ENCODE measurements at places on chromosomes 11 and 22.

DNA sequence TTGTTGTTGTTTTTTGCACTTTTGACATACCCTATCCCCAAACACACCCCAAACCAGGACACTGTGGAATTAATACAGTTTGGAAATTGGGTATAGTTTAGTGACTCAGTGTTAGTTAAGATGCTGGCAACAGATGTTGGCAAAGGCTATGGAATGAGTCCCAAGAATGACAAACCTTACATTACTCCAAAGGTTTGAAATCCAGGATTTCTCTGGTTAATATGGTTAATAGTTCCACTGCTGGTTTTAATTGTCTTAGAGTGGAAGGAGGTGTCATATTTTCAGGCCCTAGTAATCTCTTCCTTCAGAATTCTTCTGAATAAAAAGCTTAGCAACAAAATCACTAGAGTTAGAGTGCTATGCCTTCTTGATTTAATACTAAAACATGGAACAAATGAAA lies 775 bp downstream of the LPXN start:
- DNase-seq, result no peak

DNA sequence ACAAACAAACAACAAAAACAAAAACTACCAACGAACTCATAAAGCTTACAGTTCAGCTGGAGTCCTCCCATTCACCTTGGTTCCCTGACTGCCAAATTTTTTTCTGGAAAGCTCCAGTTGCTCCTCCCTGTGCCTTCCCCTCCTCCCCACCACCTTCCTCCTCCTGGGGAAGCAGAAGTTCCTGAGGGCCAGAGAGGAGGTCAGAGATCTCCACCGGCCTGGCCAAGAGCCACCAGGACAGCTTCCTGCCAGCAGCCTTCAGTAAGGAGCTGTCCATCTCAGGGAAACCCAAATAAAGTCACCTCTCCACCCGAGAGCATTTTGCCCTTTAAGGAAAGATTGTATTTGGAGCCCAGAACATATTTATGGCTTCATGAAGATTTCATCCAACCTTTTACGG lies 20.0 kb downstream of the APLNR start:
- DNase-seq, result no peak

DNA sequence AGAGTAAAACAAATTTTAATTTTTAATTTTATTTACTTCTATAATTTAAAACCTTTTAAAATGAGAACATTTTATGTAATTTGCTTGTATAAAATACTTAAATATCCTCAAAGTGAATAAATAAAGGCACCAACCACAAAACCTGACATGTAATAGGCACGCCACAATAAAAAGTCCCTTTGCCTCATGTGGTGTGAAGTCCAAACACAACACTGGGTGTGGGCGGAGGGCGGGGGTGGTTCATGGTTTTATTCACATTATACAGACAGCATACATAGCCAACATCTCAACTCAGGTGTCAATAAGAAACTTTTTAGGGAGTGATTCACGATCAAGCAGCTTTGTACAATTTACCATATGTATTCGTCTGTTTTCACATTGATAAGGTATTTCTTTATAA lies 107.9 kb downstream of the ANO3 start:
- no peak for DNase-seq

DNA sequence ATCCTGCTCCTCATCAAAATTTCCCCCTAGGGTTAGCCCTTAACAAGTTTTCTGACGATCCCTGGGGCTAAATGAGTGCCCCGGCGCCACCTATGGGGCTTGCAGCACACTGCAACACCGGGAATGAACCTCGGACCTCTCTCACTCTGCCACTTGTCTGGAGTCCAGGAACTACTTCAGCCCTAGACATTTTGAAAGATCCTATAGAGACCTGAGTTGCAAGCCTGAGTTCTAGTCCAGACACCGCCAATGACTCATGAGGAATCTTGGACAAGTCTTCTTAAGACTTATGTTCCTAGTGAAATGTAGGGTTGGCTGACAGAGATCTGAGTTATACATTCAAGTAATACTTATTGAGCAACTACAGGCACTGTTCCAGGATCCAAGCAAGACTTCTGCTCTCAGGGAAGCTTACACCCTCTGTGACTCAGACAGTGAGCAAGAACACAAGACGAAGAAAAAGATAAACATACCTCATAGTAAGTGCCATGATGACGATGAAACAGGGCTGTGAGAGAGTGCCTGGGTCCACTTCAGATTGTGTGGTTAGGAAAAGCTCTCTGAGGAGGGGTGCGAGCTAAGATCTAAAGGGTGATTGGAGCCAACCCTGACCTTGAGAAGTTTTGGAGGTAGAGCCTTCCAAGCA lies 10.2 kb upstream of the STK33 start:
- DNase-seq, result no peak

DNA sequence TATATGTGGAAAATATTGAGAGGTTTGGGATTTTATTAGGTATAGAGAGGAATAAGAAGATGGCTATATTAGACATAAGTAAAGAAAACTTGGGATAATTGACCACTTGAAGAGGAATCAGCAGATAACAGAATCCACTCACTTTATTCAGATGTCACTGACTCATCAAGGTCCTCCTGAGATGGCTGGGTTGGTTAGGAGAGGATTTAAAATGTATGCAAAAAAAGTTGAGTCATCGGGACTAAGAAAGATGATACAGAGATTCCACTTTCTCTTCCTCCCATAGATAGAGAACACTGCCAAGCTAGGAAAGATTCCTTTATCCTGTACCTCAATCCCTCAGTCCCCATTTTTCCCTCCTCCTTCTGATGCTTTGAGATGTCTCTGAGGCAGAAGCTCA lies at the start of gene OR6A2:
TSS of gene OR6A2 (minus strand) at position 288 of the 400 bp plus-strand sequence. CDS start 3,981 bp downstream, outside the sequence.
- DNase-seq, result no peak

DNA sequence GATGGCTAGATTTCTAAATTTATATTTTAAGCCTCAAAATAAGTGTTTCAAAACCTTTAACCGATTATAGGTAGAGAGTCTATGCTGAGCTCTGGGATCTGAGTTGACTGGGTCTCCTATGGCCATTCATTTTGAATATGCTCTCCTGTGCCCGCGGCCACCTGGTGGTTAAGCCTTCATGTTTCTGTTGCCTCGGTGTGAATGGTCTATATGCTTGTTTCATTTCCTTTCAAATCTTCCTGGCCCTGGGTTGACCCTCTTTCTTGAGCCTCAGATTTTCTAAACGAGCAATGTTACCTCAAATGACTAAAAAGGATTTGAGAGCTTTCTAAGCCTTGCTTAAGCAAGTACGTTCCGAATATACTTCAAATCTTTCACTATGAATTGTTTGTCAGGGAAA lies 789.4 kb upstream of the KIRREL3 start:
- no peak for DNase-seq

DNA sequence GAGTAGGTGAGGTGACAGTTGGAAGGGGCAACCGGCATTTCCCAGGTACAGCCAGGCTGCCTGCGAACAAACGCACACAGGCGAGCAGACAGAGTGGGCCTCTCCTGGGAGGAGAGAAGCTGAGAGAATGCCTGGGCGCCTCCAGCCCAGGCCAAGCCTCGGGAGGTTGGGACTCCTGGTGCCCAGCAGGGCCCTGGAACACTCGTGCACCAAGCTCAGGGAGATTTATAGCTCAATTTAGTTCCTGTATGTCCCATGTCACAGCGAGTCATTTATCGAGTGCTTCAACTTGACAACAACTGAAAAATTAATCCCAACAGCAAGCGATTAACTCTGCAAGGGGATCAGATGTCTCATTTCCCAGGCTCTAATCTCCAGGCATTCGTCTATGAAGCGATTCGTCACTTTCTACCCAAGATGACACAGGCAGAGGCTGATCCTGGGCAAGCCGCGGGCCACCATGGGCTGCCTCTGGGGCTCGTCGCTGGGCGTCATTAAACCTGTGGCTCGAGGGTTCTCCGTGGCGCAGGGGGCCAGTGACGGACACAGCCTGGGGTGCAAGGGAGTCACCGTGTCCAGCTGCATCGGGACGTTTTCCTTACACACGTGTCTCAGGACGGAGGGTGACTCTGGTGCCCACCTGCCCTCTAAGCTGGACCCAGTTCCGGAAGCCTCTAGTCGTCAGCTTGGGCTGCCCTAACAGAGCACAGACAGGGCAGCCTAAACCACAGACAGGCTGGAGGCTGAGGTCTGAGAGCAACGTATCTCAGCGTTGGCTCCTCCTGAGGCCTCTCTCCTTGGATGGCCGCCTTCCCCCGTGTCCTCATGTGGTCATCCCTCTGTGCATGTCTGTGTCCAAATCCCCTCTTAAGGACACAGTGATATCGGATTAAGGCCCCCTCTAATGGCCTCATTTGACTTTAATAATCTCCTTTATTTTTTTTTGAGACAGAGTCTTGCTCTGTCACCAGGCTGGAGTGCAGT lies 154.1 kb downstream of the CTTN start:
- DNase-seq, result no peak

DNA sequence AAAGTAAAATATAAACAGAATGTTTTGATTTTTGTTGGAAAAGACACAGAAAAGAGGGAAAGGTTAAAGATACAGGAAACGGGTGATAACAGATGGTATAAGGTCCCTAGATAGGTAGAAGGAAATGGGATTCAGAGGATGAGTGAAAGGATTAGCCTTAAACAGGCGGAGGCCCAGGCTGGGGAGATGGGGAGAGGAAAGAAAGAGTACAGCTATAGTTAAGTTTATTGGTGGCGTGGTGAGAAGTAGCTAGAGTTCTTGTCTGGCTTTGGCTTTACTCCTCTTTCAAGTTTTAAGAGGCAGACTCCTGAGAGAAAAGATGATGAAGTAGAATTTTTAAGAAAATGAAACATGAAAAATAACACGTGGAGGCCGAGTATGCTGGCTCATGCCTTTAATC lies 13.7 kb downstream of the ZBTB44 start:
- DNase-seq, result no peak

- no peak for DNase-seq
Measured at GRCh38 chr22:44916281-44917231, 93.2 kb downstream of the PHF21B start.

- DNase-seq, result no peak
Measured at GRCh38 chr22:49137206-49137840, 690.4 kb downstream of the BRD1 start.

Data from stimulated activated naive CD4-positive, alpha-beta T cell (primary cell).